ENCODE measurements at places on chromosomes 16 and 17.

- DNase-seq: no peak
Measured at GRCh38 chr16:51731160-51731559, 580.1 kb upstream of the SALL1 start.

- DNase-seq: no peak
Measured at GRCh38 chr17:69046121-69046807, 14.5 kb downstream of the ABCA9 start.

DNA sequence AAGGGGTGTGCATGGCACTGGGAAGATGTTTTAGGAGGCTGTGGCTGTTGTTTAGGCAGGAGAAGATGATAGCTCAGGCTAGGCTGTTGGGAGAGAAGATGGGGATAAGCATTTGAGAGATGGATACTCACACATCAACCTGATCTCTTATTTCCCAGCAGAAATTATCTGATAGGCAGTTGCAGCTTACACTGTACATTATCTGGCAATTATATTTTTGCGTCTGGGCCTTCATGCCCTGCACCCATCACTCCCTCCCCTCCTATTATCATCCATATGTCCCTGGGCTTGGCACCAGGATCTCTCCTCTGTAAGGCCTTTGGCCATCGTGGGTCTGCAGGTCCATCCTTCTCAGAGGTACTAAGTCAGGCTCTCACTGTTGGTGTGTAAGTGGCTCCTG is 401.0 kb upstream of the EEF2KMT start:
- DNase-seq: no peak

- no peak for DNase-seq
Measured at GRCh38 chr16:6732166-6732565, 600.5 kb upstream of the RBFOX1 start.

DNA sequence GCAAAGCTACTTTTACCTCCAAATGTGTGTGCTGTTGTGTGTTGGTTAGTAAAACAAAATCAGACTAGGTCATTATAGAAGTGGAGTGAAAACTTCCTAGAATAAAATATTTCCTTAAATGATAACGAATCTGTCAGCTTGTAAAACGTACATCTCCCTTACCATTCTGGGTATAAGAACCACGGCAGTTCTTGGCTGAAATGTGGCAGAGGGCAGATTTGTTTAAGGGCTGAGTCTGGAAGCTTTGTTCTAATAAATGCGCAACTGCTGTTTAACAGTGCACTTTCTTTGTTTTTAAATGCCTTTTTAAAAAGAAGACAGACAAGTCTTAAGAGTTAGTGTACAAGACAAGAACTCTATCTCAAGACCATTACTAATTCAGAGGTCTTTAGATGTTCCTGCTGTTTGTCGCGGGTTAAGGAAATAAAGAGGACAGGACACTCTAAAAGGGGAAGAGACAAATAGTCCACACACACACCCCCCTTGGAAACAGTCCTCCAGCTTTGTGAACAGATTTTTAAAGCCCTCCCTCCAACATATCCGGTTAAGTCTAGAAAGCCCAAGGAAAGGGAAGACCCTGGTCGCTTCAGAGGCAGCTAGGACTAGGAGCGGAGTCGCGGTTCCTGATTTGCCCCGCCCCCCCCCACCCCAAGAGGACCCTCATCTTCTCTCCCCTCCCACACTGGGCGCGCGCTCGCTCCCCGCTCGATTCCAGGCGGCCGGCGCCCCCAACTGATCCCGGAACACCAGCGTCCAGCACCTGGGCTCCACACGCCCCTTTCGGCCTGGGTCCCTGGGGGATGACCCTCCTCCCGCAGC is 658 bp downstream of the SYNRG start:
- DNase-seq: no peak
